ENCODE measurements at places on chromosomes 5 and 9.

DNA sequence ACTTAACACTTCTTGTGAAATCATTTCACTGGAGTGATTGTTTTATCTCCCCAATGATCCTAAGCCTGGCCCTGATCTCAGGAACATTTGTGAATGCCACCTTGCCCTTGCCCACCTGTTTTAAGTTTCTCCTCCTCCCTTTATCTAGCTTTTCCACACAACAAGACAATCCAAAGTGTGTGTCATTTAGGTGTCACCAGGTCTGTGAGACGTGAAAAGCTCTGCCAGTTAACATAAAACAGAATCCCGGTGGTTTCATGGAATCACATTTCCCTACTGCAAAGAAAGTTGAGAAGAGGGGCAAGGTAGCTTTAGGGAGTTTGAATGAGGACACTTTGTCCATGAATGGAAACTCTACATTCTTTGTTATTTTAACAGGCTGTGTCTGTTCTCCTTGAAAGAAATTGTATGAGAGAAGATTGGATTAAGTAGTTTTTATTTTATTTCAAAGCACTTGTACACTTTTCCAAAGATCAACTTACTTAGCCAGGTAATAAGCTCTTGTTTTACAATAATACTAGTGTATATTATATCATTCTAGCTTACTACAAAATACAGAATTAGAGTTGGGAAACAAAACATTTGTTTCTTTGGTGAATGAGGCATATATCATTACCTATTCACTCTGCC, 239.0 kb downstream of the ISL1 start:
- DNase-seq: no peak

DNA sequence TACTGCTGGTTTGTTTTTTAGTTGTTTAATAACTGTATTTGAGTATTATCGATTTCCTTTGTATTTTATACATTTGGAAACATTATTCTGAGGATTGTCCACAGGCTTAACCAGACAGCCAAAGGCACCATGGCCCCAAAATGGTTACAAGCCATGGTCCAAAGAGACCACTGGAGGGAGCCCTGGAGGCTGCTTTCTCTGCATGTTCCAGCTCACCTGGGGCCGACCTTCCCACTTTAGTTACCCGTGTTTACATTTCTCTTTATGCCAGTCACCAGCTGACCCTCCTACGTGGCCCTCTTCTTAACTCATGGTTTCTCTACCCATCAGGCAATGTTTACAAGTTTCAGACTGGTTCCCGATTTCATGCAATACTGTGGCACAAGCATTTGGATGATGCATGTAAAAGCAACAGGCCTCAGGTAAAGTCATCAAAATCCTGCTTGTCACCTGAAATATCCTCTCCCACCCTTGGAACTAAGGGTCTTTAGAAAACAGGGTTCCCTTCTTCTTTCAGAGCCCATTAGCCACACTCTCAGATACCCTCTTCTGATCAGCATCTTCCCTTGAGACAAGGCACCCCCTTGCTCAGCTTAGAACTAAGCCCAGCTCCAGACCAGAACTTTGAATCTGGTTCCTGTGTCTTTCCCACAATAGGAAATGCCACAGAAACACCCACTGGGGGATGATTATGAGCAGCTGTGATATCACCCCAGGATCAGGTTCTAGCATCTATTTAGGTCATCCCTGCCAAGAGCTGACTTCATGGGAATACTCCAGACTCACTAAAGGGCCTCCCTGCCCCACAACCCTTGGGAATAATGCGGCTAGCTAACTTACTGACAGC, 49.9 kb upstream of the GARNL3 start:
- DNase-seq: peak; percentile 60

GRCh38 chr5:140547508-140548299, at the start of gene EIF4EBP3:
Gene EIF4EBP3 (plus strand): TSS chr5:140547662. CDS start chr5:140547738, 76 bp downstream.
- peak; percentile 96 for DNase-seq

GRCh38 chr5:61301341-61302199, 30.5 kb upstream of the ZSWIM6 start:
- peak; percentile 47 for DNase-seq

DNA sequence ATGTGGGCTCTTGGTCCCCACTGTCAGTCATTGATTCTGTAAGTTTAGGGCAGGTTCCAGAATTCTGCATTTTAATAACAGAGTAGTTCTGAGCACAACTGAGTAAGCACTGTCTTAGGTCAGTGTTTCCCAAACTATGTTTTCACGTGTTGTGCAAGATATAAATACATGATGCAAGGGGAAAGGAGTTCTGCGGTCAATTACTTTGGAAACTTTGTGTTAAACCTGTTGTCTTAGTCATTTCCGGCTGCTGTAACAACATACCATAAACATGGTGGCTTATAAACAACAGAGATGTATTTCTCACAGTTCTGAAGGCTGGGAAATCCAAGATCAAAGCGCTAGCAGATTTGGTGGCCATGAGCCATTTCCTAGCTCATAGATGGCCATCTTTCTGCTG, 69.8 kb downstream of the EQTN start:
- DNase-seq: no peak

GRCh38 chr5:65588694-65589093, 25.6 kb downstream of the PPWD1 start:
- DNase-seq: no peak

- DNase-seq: no peak
These were observed 162.0 kb downstream of the RGS3 start for GRCh38 chr9:113625486-113625885.

DNA sequence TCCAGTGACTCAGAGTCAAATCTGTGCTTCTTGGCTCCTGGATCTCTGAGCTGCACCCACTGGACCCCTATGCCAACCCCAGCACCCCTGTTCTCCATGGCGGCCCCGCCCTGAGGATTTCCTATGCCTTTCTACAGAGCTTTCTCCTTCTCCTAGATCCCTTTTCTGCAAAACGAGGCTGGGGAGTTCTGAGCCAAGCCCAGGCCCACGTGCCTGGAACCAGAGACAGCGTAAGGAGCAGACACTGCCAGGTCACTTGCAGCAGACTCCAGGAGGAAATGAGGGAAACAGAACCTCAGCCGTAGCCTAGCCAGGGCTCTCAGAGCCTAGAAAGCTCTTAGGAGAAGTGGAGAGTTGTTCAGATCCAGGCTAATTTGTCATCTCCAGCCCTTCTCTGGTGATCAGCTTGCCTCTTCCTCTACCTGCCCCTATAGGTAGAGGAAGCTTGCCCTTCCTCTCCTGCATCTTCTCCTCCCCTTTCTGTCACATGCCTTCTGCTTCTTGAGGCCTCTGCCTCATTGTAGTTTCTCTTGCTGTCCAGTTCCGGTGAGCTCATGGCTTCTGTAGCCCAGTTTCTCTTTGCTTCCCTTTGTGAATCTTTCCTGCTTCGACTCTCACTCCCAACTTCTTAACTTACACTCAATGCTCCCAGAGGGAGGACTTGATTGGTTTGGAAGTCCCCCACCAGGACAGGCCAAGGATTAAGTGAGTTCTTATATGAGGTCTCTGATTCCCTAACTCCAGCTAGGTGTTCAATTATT, 163.4 kb downstream of the RGS3 start:
- DNase-seq: no peak

DNA sequence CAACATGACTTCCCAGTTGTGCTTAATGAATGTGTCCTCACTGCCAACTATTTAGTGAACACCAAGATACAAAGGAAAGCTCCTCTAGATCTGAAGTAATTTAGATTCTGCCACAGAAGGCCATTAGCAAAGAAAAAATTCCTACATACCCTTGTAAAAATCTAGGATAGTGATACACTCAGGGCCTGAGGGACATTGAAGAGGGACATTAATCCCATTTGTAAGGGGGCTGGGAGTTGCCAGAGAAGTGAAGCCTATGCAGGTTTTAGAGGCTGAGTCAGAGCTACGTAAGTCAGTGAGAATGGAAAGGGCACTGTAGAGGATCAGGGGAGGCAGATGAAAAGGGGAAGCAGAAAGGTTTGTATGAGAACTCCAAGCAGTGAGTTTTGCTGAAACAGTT, 286.9 kb upstream of the TARS1 start:
- no peak for DNase-seq

DNA sequence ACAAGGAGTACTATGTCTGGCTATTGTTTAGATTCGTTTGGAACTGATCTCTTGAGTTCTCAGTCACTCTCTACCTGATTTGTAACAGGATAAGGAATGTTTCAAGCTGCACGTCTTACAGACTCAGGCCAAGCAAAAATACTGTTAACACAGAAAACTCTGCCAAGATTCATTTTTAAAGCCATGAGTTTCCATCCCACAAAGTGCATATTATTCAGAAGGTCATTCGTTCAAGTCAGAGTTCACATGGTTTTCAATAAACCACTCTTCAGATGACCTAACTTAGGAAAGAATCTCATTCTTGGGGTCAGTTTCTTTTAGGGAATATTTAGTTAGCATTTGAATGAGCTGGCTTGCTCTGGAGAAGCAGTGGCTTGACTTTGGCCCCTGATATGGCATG, 49.3 kb downstream of the F2R start:
- no peak for DNase-seq

DNA sequence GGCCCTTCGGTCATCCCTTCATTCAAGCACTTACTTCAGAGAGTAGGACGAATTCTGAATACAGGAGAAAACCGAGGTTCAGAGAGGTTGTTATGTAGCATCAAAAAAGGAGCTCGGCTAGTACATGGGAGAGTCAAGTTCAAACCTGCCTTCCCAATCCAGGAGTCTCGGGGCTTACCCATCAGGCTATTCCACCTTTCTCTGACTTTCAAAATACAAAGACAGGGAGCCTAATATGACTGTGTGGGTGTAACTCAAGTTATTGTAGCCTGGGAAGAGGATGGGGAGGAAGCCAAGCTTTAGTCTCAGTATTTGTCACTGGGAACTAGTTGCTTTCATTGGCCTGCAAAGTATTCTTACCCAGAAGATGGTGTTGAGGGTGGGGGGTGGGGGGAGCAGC, 274.8 kb upstream of the PANK3 start:
- DNase-seq: no peak

- DNase-seq: peak; percentile 17
These were observed 20.3 kb downstream of the PAIP2 start for GRCh38 chr5:139361835-139362429.

DNA sequence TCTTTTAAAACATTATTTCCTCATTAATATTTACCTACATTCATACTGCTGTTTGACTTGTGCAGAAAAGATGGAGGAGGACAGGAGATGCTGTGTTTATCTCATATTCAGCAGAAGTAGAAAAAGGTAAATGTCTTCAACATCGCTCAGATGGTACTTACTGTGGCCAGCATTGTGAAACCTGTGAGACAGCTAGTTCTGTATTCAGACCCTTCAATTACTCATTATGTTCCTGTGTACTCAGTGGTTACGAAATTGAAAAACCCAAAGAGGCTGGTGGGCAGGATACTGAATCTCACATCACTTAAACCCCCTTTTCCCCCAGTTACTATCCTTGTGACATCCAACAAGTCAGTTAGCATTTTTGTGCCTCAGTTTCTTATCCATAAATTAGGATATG, 216.0 kb downstream of the KDM4C start:
- DNase-seq: peak; percentile 43

DNA sequence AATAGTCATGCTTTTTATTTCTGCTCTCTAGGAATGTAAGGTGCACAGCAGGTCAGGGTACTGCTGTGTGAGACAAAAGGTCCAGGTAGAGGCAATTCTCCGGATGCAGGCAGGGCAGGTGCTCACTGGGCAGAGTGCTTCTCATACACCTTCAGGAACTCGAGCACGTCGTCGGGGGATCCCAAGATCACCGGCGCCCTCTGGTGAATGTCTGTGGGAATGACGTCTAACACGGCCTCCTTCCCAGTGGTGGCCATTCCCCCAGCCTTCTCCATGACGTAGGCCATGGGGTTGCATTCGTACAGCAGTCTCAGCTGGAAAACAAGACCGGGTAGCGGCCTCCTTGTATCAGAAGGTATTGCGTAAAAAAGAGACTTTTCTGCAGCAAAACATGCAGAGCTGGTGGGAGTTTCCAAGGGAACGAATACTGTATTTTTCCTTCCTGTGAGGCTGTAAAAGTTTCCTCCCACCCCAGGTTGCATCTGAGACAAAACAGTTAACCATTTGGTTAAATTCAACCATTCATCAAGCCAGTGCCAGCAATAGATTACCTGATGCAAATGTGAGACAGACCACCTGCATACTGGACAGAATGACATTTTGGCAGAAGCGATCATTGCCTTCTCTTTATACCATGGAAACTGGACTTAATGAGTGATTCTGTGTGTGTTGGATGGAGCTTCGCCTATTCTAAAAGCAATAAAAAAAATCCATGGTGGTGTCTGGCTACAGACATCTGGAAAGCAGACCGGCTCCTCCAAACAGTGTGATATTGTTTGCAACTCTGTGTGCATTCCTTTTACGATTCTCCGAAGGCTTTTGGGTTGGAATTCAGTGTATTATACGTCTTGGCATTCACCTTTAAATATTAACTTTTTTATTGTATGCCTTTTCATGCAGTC, 9.9 kb upstream of the FBP2 start:
- DNase-seq: peak; percentile 64

DNA sequence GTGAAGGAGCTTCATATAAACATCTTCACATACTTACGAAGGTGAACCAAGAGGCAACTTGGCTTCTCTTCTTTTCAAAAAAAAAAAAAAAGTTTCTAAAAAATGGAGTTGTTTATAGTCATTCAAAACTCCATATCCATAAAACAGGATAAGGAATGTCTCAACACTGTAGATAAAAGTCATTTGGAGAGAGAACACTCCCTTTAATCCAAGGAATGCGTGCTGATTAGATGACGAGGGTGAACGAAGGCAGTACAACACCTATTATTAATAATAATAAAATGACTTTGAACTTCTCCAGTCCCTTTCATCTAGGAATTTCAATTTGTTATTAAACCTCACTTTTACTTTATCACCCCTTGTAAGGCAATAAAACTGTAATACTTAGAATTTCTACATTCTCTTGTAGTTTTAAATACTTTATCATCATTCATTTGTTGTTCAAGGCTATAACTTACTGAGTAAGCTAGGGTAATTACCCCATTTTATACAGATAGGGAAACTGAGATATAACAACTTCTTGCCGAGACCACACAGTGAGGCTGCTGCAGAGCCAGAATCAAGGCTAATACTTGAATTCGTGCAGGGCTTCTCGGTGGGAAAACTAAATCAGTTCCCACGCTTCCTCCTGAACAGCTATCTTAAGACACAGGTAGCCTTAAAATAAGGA, 377.1 kb downstream of the EFNA5 start:
- no peak for DNase-seq

GRCh38 chr9:7316166-7316795, 483.3 kb downstream of the DMAC1 start:
- DNase-seq: no peak

Measured in suppressor macrophage treated with lipopolysaccharide for 4 hours (primary cell).